ENCODE measurements at places on chromosomes 11 and 22.

DNA sequence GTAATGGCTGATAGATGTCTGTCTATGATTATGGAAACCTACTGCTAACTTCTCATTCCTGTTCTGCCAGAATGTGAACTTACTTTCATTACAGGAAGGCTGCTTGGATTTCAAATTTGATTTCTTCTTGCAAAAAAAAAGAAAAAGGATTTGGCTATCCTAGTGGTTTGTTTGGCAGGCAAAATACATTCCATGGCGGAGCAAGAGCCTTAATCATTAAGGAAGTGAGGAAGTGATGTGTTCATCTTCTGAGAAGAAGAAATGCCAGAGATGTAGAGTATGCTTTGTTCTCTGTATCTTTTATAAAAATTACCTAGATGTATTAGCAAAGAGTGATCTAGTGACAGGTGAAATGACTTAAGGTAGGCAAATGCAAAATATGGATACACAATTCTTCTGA lies 356.3 kb downstream of the SOX6 start:
- no peak for DNase-seq

- DNase-seq: no peak
Measured at GRCh38 chr11:74611369-74611861, 19.0 kb downstream of the POLD3 start.

DNA sequence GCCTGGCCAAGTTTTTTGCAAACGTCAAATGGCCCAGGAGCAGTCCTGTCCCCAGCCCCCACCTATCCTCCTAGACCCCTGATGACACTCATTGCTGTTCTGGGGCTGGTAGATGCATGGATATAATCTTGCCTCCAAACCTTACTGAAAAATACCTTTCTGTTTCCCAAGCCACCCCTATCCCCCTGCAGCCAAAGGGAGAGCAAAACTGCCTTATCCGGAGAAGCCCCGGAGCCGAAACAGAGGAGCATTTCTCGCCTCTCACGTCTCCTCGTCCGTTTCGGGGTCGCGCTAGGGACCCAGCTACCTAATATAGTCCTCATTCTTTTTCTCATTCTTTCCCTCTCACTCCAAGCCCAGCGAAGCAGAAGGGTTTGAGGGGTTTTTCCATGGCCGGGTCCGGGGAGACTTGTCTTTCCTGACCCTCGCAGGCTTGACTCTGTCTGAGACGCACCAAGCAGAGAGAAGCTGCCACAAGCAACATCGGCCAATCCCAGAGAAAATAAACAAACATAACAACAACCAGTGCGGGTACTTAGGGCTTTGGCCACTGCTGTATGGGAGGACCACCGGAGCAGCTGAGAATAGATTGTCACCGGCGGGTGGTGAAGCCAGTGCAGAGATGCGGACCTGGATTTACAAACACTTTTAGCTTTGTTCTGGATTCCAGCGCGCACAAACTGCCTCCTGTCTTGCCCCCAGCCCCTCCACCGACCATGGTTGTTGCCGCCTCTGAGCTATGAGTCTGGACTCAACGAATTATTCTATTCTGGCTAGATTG lies 1.6 kb downstream of the BSX start:
- no peak for DNase-seq

DNA sequence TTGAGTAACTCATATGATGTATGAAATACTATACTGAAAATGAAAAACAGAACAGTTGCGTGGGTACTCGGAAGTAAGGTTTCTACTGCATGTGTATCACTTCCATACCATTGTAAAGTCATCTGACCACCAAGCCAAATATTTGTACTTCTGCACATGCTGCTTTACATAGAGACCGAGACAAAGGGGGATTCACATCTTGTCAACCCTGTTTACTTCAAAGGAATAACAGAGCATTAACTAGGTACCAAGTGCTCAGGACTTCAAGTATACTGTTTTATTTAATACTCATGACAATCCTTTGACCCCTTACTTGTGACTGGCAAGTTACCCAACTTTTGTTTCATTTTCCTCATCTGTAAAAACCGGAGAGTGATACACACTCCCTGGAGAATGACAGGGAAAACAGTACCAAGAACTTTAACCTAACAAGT lies 9.9 kb downstream of the MAPK1 start:
- DNase-seq: no peak

DNA sequence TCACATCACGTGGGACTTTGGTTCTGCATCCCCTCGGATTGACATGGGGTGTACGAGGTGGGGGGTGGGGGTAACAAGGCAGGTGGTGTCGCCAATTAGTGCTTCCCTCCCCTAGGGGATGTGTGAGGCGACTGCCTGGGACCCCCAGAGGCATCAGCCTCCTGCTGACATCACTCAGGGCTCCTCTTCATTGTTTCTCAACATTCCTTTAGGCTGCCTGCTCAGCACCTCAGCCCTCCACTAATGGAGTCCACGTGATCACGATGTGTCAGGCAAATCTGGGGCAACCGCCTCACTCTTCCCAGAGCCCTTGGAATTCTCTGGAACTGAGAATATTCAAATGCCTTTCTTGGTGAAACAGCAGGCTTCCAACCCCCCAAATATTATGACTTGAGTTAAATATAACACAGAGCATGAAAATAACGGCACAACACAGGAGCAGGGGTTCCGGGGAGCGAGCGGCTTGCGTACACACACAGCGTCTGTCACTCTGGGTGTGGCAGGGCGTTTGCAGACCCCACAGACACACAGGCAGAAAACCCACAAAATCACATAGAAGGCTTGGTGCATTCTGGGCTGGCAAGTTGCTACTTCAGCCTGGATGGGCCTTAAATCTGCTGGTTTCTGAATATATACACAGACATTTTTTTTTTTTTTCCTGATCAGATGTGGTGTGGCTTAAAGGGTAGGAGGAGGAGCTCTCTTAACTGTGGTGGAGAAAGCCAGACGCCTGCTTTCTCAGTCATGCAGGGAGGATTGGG lies 170.1 kb upstream of the CADM1 start:
- DNase-seq: no peak

- no peak for DNase-seq
Measured at GRCh38 chr11:75549370-75549958, 12.6 kb upstream of the SERPINH1 start.

DNA sequence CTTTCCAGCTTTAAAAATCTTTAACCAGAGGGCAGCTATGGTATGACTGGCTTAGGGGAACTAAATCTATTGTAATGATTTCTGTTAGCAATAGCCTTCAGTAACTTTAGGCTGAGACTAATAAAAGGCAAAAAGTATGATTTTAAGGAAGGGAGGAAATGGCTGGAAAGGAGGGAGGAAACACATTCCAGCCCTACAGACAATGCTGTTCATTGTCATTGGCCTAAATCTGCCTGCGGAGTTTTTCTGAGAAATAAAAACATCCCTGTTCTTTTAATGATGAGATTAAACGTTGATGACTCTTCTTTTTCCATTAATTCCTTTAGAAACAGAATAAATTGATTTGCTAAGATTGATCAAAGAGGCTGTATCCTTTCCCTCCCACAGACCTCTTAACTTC lies 99.6 kb upstream of the GRAMD1B start:
- no peak for DNase-seq
